CD8-positive, alpha-beta memory T cell (primary cell): ENCODE measurements at places on chromosomes 7 and 10. TPM values are rescaled to one million over a fixed set of nuclear protein-coding genes. Genes with fewer than 3 reads are reported as not detected.

The SDK1 gene
- total RNA-seq: 0.04 TPM

The MAT1A gene
- total RNA-seq: not detected

The TRIM24 gene
- 16.3 TPM for total RNA-seq

The ASIC3 gene
- total RNA-seq: 2.6 TPM

DNA sequence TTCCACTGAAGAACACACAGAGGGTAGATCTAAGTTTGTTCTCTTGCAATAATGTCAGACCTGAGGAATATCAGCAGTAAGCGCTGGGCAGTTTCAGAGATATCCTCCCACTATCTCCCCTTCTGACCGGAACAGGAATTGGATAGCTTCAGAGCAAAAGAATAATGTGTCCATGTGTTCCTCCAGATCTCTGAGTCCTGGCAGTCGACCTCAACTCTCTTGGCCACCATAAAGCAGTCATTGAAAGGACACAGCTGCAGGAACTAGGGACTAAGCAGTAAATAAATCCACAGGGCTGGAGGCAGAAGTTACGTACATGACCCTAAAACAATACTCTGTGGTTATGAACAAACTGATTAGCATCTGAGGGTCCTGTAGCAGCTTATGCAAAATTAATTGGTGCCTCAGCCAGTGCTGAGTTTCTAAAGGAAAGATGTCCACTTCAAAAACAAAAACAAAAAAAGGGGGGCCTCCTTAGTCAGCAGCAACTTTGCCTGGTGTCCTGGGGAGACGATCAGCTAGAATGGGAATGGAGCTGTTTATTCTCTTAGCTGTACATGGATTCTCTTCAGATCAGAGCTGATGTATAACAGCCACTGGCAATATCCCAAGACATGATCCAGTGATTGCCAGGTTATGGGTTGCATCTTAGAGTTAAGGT is 6.4 kb upstream of the PRTFDC1 start:
- no peaks in the 10 kb centered on the region for H3K4me1 ChIP-seq
- no peaks in the 10 kb centered on the region for H3K36me3 ChIP-seq
- no peak for DNase-seq
- H3K4me3 ChIP-seq: no peak overlapping the region

DNA sequence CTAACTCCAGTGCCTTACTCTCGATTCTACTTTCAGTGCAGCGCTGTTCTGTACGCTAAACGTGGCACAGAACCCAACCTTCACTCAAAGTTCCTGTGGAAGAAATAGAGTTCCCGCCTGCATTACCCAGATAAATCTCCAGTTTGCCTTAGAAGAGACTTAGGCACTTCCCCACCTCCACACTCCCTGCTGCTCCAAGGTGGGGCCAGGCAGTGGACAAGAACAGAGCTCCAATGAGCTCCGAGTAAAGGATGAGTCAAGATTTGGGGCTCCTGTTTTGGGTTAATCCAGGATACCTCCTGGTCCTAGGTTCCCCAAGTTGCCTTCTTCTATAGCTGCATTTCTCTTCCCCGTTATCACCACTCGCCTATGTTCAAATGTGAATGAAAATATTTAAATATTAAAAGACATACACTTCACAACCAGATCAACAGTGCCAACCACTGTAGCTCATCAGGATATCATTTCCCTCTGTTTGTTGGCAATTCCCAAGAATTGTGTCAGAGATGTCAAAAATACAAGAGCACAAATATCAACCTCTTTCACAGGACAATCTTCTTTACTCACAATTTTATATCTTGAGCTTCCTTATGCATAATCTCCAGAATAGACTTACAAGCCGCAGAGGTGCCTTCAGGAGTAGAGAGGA is 48.0 kb downstream of the MALSU1 start:
- no peak for DNase-seq
- peaks cover 8% of the 10 kb centered on the region for H3K4me1 ChIP-seq
- H3K27ac ChIP-seq: no peak overlapping the region
- H3K27me3 ChIP-seq: no peaks in the 10 kb centered on the region
- H3K36me3 ChIP-seq: no peaks in the 10 kb centered on the region
- no peak overlapping the region for H3K4me3 ChIP-seq
